Activated naive CD4-positive, alpha-beta T cell treated with anti-CD3 and anti-CD28 coated beads, Interleukin-2, amount 50 U/mL, for 72 hours (primary cell): ENCODE measurements at places on chromosomes 3 and 15. TPM values are rescaled to one million over a fixed set of nuclear protein-coding genes. Genes with fewer than 3 reads are reported as not detected.

Gene RNF111
- total RNA-seq = 21.0 TPM

Gene SAMD7
- not detected for total RNA-seq

Gene GOLGA6L7
- not detected for total RNA-seq

Gene NLGN1
- total RNA-seq = not detected

Gene SNX22
- 0.16 TPM for total RNA-seq

Gene CCDC33
- not detected for total RNA-seq

Gene KCNMB2
- total RNA-seq = not detected

Gene LSAMP
- total RNA-seq = not detected

Gene ADPRH
- 3.4 TPM for total RNA-seq

Gene LINGO1
- not detected for total RNA-seq

Gene GREM1
- total RNA-seq = not detected

Gene OR5K2
- not detected for total RNA-seq

DNA sequence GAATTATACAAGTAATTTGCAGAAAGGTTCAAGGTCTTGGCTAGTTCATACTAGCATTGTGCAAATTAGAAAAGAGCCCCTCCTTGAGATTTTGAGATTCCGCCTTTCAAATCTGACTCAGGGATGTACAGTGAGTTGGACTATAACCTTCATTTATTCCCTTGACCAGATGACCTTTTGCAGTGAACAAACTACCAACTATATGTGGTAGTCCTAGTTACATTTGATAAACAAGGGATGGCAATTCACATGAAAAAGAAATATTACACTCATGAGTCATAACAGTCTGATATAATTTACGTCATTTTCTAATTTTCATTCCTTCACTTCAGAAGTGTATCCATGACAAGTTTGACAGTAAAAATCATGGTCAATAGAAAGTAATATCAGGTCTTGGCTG is 860.4 kb downstream of the ROBO1 start:
- DNase-seq = no peak

DNA sequence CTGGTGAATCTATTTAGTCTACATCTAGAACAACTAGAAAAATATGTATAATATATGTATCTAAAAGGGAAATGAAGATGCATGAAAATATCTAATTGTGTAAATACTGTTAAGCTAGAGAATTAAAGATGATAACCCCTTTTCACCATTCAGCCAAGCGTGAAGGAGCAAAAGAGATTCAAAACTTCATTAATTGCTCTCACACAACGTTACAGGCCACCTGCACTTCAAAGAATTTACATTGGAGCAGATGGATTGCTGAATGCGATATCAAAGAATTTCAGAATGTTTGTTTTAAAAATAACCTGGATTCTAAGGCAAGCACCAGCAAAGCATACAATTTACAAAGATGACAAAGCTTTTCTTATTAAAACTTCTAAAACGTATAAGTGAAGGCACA is 243.2 kb downstream of the ROBO2 start:
- no peak for DNase-seq

DNA sequence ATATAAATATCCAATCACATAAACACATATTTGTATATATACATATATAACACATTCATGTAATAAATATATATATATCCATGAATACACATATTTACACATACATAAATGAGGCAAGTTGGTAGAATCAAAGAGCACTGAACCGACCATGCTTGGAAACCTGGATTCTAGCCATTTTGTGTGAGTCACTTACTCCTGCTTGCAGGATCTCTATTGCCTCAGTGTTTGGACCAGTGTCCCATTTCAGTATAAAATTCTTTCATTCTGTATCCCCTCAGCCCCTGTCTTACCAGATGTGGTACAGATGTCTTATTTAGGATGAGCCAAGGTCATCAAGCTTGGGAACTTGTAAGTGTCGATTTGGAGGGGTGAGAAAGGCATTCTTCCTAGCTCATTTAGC is 391.4 kb upstream of the FRG2C start:
- no peak for DNase-seq

DNA sequence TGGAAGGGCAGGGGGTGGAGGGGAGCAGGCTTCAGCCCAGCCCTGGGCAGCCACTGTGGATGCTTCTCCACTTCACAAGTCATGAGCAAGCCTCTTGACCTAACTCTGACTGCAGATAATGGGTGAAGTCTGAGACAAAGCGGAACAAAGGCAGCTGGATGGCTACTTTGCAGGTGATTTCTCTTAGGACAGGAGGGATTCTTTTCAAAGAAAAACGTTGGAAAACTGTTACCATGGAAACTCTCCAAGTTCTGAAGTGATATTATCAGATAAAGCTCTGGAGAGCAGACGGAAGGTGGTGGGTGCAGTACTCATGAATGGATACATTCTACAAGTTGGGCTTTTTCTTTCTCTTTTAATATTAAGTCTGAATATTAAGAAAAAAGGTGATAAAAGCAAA is 254.2 kb upstream of the SLCO3A1 start:
- DNase-seq = no peak

DNA sequence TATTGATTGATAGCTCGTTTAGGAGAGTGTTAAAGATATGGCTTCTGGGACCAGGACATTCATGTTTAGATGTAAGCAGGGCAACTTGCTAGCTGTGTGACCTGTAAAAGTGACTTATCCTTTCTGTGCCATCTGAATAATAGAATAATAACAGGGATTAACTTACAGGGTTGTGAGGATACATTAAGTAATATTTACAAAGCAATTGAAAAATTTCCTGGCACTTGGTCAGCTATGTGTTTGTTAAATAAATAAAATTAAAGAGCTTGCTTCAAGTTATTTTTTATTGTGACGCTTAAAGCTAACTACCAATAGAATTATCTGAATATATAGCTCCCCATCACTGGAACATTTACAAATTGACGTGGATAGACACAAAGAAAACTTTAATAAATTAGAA is 287.9 kb upstream of the CDIN1 start:
- no peak for DNase-seq

DNA sequence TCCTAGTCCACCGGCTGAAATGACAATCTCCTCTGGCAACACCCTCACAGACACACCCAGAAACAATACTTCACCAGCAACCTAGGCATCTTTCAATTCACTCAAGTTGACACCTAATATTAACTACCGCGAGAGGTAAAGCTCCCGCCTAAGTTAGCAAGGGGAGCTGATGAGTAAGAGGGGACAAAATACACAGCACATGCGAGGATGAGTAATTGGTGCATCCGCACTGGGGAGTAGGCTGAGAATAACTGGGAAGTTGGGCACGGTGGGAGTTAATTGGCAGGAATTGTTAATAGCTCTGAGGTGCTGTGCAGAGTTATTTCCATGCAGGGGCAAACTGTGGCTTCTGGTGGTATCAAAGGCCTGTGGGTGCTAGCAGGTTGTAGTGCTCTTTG is 14.5 kb upstream of the PLD1 start:
- no peak for DNase-seq

GRCh38 chr3:163786416-163786815 is 1291.9 kb downstream of the SI start:
- no peak for DNase-seq

- DNase-seq = no peak
Measured at GRCh38 chr3:123602325-123602724, 17.5 kb upstream of the HACD2 start.

DNA sequence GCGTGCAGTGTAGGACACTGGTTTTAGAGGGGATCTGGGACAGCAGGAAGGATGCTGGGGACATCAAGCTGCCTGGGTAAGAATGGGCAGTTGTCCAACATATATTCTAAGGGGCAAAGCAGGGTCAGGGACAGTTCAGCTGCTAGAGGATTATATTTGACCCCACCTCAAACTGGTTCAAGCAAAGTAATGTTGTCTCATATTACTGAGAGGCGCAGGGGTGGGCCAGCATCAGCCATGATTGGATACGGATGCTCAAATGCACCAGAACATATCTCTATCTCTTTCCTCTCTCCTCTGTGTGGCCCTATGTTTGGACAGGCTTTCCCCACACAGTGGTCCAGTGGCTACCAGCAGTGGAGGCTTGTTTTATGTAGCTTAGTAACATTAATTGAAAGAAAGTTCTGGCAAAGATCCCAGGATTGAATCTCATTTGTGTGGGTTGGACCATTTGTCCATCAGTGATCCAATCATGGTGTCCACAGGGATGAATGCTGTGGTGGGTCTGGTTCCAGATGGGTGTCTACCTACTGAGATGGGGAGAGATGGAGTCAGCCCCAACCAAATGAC is 49.8 kb upstream of the RGMA start:
- no peak for DNase-seq

GRCh38 chr3:156620260-156620659 is 54.1 kb upstream of the TIPARP start:
- no peak for DNase-seq

- no peak for DNase-seq
Measured at GRCh38 chr15:52093539-52094510, 18.8 kb downstream of the BCL2L10 start.

DNA sequence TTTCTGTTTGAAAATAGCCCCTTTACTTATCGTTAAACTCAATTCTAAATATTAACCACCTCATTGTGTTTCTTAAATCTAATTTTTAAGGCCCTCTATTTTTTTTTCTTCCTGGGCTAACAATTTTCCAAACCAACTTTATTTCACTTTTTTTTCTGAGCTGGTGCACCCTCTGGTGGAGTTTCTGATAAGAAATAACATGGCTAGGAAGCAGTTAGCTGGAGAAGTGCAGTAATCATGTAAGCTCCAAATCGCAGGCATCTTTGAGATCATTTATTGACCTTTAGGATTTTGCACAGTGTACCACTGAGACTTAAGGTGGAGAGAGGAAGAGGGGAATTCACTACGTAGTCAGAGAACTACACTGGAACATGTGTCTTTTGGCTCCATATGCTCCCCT is 6.4 kb downstream of the TMEM207 start:
- DNase-seq = no peak

GRCh38 chr15:93985925-93986324 is 245.4 kb upstream of the MCTP2 start:
- no peak for DNase-seq

GRCh38 chr15:69529961-69530633 is 77.5 kb downstream of the RPLP1 start:
- DNase-seq = no peak

- DNase-seq = no peak
Measured at GRCh38 chr15:69026355-69026754, 11.9 kb downstream of the NOX5 start.

GRCh38 chr15:44443515-44443914 is 16.1 kb downstream of the CTDSPL2 start:
- no peak for DNase-seq

- no peak for DNase-seq
Measured at GRCh38 chr15:64690578-64691296, 84.7 kb downstream of the RBPMS2 start.

DNA sequence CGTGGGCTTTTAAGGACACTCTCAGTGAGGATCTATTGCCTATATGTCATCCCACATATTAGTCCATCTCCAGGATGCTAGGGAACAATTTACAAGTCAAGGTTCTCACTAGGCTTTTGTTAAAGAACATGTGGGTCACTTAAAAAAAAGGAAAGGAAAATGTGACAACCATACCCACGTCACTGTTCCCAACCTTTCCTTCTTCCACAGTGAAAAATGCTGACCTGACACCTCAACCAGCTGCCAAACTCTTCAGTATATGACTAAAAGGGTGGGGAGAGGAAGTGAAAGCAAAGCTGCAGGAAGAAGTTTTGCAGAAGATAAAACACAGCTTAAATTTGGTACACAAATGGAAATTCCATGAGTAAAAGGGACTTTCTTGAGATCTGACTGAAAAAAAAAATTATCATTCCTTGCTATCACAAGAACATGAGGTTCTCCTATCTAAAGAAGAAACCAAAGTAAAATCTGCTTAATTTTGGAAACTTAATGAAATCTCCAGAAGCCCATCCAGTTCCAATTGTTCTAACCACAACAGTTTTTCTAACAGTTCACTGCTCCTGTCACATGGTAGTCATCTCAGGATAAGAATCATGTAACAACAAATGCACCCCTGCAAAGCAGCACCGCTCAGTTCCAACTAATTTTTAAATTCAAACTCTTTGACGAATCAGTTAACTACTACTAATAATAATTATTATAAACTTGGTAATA is 117.0 kb upstream of the TSPAN3 start:
- DNase-seq = no peak

DNA sequence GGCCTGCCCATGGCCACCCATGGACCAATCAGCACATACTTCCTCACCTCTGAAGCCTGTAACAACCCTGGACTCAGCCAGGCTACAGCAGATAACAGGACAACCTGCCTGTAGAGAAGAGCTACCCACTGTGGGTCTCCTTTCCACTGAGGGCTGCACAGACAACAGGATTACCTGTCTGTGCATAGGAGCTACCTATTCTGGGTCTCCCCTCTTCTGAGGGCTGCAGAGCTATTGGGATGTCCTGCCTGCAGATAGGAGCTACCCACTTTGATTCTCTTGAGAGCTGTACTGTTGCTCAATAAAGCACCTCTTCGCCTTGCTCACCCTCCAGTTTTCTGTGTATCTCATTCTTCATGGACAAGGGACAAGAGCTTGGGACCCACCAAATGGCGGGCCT is 23.8 kb upstream of the CHST2 start:
- DNase-seq = no peak

DNA sequence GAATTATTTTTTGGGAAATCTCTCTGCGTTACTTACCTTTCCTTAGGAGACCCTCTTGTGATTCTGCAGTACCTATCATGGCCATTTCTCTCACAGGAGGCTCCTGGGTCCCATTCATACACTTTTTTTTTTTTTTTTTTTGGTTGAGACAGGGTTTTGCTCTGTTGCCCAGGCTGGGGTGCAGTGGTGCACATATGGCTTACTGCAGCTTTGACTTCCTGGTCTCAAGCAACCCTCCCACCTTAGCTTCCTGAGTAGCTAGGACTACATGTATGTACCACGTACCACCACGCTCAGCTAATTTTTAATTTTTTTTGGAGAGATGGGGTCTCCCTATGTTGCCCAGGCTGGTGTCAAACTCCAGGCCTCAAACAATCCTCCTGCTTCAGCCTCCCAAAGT is 36.1 kb downstream of the TRAK1 start:
- DNase-seq = no peak

DNA sequence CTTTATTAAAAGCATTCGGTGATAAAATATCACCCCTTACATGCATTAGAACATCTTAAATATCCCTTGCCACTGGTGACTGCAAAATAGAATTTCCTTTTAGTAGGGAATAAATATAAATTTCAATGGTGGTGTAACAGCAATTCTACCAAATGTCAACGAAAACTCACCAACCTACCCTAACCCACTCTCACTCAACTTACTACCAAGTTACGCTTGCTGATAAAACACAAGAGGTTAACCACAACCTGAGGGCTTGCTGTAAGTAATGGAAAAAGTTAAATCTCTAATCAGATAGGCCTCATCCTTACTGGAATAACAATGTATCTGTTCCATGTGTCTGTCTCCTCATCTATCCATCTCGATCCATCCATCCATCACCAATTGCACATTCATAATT is 274.7 kb downstream of the FOXP1 start:
- DNase-seq = no peak

GRCh38 chr3:139627759-139628158 is 50.0 kb downstream of the NMNAT3 start:
- no peak for DNase-seq
